ENCODE measurements at places on chromosomes 2 and 18. TPM values are rescaled to one million over a fixed set of nuclear protein-coding genes. Genes with fewer than 3 reads are reported as not detected.

DNA sequence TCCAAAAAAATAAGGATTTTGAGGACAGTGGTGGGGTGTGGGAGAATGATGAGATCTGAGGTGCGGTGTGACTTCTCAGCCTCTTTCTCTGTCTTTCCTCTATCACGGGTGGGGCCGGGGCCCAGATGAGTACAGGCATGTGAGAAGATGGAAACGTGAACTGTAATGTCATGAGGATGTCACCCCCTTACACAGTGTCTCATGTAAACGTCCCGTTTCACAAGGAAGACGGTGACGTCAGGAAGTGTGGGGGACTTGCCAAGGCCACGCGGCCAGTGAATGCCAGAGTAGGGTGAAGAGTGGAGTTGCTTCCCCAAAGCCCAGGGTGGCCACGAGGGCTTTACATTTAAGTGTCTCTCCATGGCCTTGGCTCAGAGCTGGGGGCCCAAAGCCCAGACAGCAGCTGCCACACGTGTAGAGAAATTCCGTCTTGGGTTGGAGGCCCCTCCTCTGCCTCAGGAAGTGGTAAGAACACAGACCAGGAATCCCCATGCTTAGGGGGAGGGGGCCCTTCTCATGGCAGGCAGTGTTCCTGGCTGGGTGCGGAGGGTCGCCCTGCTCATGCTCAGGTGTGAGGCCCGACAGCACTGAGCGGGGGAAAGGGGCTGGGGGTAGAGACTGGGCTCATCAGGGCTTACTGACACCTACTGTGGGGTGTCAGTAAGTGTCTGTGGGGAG, 80.9 kb upstream of the SMAD7 start:
- H3K27ac ChIP-seq = no peak overlapping the region
- peaks cover 6% of the 10 kb centered on the region for H3K27me3 ChIP-seq
- DNase-seq = peak; percentile 41
- peaks cover 8% of the 10 kb centered on the region for H3K4me1 ChIP-seq

GRCh38 chr2:83051538-83052170, 1407.4 kb downstream of the SUCLG1 start:
- H3K27ac ChIP-seq = no peak overlapping the region
- peaks cover 3% of the 10 kb centered on the region for H3K36me3 ChIP-seq
- no peak overlapping the region for H3K4me3 ChIP-seq
- H3K4me1 ChIP-seq = no peaks in the 10 kb centered on the region
- no peaks in the 10 kb centered on the region for H3K27me3 ChIP-seq

The STPG4 gene
- 0.20 TPM for total RNA-seq

The CPLX4 gene
- not detected for total RNA-seq

- no peaks in the 10 kb centered on the region for H3K36me3 ChIP-seq
- H3K4me3 ChIP-seq = no peak overlapping the region
- H3K27ac ChIP-seq = no peak overlapping the region
- peaks cover 31% of the 10 kb centered on the region for H3K27me3 ChIP-seq
- DNase-seq = no peak
- peaks cover 2% of the 10 kb centered on the region for H3K4me1 ChIP-seq
Observed at GRCh38 chr18:23798249-23798648, 109.0 kb downstream of the LAMA3 start.

GRCh38 chr2:36178384-36178783, 177.2 kb upstream of the CRIM1 start:
- H3K36me3 ChIP-seq = no peaks in the 10 kb centered on the region
- no peak for DNase-seq
- no peaks in the 10 kb centered on the region for H3K4me1 ChIP-seq
- H3K27ac ChIP-seq = no peak overlapping the region

DNA sequence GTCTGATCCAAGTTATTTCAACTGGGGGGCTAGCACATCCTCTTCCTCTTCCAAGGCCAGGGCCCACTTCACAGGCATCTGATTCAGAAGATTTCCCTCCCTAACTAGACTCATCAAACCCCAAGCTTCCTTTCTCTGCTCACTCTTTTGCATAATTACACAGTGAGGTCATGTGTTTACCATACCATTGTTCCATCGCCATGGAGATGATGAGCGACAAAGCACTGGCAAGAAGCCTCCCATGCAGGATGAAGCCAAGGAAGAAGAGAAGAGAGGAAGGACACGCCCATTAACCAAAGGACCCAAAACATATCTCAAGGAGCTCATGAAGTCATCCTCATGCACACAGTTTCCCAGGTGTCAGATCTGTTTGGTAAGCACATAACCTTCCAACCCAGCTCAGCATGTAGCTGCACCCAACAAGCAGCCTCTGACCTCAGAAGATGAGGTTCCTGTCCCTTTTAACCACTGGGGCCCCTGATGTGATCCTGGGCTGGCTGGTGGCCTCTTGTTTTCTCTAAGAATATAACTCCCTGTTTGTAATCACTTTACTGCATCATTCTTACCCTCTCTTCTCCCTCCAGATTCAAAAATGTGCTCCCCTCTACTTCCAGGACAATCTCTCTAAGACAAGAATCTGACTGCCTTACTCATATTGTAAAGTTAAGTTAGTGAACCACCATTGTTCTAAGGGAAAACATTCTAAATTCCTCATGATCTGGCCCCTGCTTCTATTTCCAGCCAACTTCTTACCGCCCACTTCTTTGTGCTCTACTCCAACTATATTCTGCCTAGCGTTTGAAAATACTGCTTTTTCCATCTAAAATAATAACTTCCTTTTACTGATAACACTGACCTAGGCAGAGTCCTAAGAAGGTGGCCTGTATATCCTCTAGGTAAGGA, 190.1 kb downstream of the TTC32 start:
- H3K4me1 ChIP-seq = no peaks in the 10 kb centered on the region
- H3K27me3 ChIP-seq = peaks cover 3% of the 10 kb centered on the region
- no peak overlapping the region for H3K27ac ChIP-seq

- no peaks in the 10 kb centered on the region for H3K36me3 ChIP-seq
- no peak overlapping the region for H3K4me3 ChIP-seq
- H3K27ac ChIP-seq = no peak overlapping the region
- H3K27me3 ChIP-seq = no peaks in the 10 kb centered on the region
- no peak for DNase-seq
Observed at GRCh38 chr2:159557437-159558034, 58.8 kb downstream of the BAZ2B start.

DNA sequence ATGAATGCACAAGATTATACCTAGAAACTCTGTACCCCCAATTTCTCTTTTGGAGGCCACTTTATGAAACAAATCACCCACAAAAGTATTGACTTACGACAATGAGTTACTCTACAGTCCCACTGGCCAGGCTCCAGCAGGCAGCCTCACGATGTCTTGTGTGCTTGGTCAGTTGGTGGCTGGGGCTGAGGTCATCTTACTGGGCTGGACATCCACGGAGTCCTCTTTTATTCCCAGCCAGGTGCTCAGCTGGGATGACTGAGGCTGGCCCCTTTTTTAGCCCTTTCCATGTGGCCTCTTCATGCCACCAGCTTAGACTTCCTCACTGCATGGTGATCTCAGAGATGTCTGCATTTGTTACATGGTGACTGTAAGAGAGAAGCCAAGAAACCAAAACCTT, 8.9 kb upstream of the ID2 start:
- no peak overlapping the region for H3K27ac ChIP-seq
- no peak overlapping the region for H3K4me3 ChIP-seq
- H3K4me1 ChIP-seq = peaks cover 19% of the 10 kb centered on the region
- peaks cover 22% of the 10 kb centered on the region for H3K36me3 ChIP-seq
- no peak for DNase-seq

GRCh38 chr2:63875131-63875527, 33.4 kb downstream of the UGP2 start:
- peaks cover 15% of the 10 kb centered on the region for H3K4me1 ChIP-seq
- H3K27me3 ChIP-seq = no peaks in the 10 kb centered on the region
- DNase-seq = no peak
- peaks cover 70% of the 10 kb centered on the region for H3K36me3 ChIP-seq

The ABCG8 gene
- total RNA-seq = not detected

The TNS1 gene
- total RNA-seq = 1.4 TPM

DNA sequence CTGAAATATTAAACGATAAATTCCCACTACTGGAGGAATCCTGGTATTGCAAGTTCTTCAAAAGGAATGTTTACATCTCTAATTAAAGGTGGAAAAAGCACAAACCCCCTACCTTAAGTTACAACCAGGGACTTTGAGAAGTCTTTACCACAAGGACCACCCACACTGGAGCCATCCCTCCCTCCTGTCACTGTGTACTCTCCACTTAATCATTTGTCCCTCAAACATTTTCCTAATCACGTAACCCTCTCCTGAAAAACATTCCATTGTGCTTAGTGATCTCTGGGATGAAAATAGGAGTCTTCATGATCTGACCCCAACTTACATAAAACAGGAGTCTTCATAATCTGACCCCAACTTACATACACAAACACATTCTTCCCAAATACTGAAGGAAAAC, 85.7 kb downstream of the SUCLG1 start:
- H3K4me3 ChIP-seq = no peak overlapping the region
- H3K4me1 ChIP-seq = no peaks in the 10 kb centered on the region
- no peak for DNase-seq

DNA sequence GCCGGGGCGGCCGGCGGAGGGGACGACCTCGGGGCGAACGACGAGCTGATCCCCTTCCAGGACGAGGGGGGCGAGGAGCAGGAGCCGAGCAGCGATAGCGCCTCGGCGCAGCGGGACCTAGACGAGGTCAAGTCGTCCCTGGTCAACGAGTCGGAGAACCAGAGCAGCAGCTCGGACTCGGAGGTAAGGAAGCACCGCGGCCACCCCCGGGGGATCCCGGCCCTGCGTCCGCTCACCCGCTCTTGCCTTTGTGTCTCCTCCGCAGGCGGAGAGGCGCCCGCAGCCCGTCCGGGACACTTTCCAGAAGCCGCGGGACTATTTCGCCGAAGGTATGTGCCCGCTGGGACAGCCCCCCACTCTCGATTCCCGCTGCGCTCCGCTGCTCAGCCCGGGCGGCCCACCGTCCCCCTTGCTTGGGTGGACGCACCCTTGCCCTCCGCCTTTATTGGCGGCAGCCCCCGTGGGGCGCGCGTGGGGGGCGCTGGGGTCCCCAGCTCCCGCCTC, 611 bp downstream of the TCF7L1 start:
- no peaks in the 10 kb centered on the region for H3K36me3 ChIP-seq
- H3K27ac ChIP-seq = no peak overlapping the region
- no peak for DNase-seq
- H3K4me3 ChIP-seq = peak overlapping the region; percentile 53

- no peak overlapping the region for H3K27ac ChIP-seq
- H3K4me3 ChIP-seq = no peak overlapping the region
- no peaks in the 10 kb centered on the region for H3K36me3 ChIP-seq
- no peaks in the 10 kb centered on the region for H3K4me1 ChIP-seq
Observed at GRCh38 chr2:3639015-3639630, 18.9 kb upstream of the ALLC start.

The HS1BP3 gene
- total RNA-seq = 12.9 TPM

- no peaks in the 10 kb centered on the region for H3K36me3 ChIP-seq
- H3K27ac ChIP-seq = no peak overlapping the region
- no peak for DNase-seq
- no peaks in the 10 kb centered on the region for H3K27me3 ChIP-seq
- H3K4me3 ChIP-seq = no peak overlapping the region
Observed at GRCh38 chr18:7980656-7981055, 413.5 kb downstream of the PTPRM start.

- no peaks in the 10 kb centered on the region for H3K36me3 ChIP-seq
- no peak overlapping the region for H3K4me3 ChIP-seq
- no peaks in the 10 kb centered on the region for H3K4me1 ChIP-seq
- DNase-seq = no peak
- peaks cover 41% of the 10 kb centered on the region for H3K27me3 ChIP-seq
Observed at GRCh38 chr2:201608021-201608420, 35.3 kb downstream of the TMEM237 start.

GRCh38 chr2:118130385-118130784, 42.1 kb downstream of the INSIG2 start:
- H3K36me3 ChIP-seq = no peaks in the 10 kb centered on the region
- H3K27me3 ChIP-seq = peaks cover 34% of the 10 kb centered on the region
- H3K4me1 ChIP-seq = peaks cover 8% of the 10 kb centered on the region
- no peak overlapping the region for H3K4me3 ChIP-seq
- no peak overlapping the region for H3K27ac ChIP-seq

The CTAGE1 gene
- total RNA-seq = not detected

The EPHA4 gene
- 0.91 TPM for total RNA-seq

DNA sequence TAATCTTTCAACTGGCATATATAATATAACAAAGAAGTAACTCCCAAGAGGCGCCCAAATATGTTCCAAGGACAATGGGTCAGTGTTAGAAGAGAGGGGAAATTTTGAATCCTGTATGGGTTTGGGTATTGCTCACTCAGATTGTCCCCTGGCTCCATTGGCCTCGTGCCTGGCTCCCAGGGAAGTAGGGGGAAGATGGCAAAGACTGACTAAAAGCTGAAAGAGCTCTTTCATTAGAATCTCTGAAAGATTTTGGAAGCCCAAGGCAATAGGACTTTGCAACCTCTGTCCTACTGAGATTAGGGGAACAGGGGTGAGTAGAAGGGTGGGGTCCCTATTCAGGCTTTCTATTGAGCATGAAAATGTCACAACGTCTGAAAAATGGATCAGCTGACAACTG, 1272.8 kb upstream of the ZEB2 start:
- H3K36me3 ChIP-seq = no peaks in the 10 kb centered on the region
- H3K27me3 ChIP-seq = no peaks in the 10 kb centered on the region
- DNase-seq = no peak
- no peak overlapping the region for H3K4me3 ChIP-seq

GRCh38 chr2:165193178-165193777, 10.6 kb downstream of the SCN3A start:
- no peak overlapping the region for H3K4me3 ChIP-seq
- H3K4me1 ChIP-seq = no peaks in the 10 kb centered on the region
- no peak overlapping the region for H3K27ac ChIP-seq
- DNase-seq = no peak
- H3K27me3 ChIP-seq = no peaks in the 10 kb centered on the region

GRCh38 chr2:233223059-233223894, 28.2 kb upstream of the ATG16L1 start:
- H3K36me3 ChIP-seq = no peaks in the 10 kb centered on the region
- H3K4me3 ChIP-seq = no peak overlapping the region
- peaks cover 2% of the 10 kb centered on the region for H3K27me3 ChIP-seq
- no peak overlapping the region for H3K27ac ChIP-seq
- DNase-seq = no peak

The ALK gene
- total RNA-seq = not detected

The ST8SIA5 gene
- 0.23 TPM for total RNA-seq

The EFR3B gene
- 0.23 TPM for total RNA-seq

DNA sequence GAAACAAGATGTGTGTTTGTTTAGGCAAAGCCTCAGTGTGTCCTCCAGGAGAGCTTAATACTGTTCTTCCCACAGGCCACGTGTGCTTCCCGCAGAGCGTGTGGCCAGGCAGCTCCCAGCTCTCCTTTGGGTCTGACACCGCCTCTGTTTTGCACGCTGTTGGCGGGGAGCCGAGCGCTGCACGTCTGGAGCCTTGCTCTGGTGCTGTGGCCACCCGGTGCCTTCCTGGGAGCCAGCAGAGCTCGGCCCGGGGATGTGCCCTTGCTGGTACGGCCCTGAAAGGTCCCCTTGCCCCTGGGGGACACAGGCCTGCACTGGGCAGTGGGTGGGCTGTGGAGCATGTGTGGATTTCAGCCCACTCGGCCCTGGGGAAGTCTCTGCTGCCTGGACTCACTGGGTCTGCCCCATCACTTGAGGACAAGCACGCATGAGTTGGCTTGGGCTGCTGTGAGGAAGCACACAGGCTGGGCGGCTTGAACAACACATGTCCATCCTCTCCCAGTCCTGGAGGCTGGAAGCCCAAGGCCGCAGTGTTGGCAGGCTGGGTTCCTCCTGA, 160.7 kb upstream of the HDAC4 start:
- peaks cover 17% of the 10 kb centered on the region for H3K27me3 ChIP-seq
- DNase-seq = no peak
- no peak overlapping the region for H3K27ac ChIP-seq
- no peaks in the 10 kb centered on the region for H3K4me1 ChIP-seq
- no peak overlapping the region for H3K4me3 ChIP-seq

The ARHGAP28 gene
- not detected for total RNA-seq

The GREB1 gene
- 1.4 TPM for total RNA-seq

Measured in activated CD8-positive, alpha-beta memory T cell treated with anti-CD3 and anti-CD28 coated beads, Interleukin-2, amount 10 ng/mL, durations not matched to agents 7 days and 5 days (primary cell).